ENCODE measurements at places on chromosomes 3 and 15.

- DNase-seq: no peak
Observed at GRCh38 chr15:75817138-75817935, 25.9 kb upstream of the UBE2Q2 start.

GRCh38 chr3:174931473-174932353 is 72.6 kb downstream of the NAALADL2 start:
- DNase-seq: no peak

DNA sequence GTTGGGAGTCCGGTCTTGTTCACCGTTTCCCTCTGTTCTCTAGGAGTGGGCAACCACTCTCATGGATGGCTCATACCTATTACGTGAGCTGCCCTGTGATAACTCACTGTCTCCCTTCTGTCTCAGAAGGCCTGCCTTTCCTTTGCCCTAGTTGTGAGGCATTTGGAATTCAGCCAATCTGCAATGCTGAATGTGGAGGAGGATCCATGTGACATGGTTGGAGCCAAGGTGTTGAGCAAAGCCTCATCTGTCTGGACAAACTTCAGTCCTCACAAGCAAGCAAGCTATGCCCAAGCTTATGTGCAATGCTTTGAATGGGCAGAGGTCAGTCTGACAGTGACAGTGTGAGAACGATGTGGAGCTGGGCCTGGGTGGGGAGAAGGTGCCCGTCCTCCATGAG is 37.8 kb upstream of the ATP10A start:
- peak; percentile 94 for DNase-seq

GRCh38 chr3:56591262-56591661 is 34.3 kb downstream of the CCDC66 start:
- DNase-seq: no peak

GRCh38 chr15:82056958-82057823 is 11.4 kb upstream of the MEX3B start:
- no peak for DNase-seq

GRCh38 chr3:94256888-94257813 is 194.3 kb downstream of the NSUN3 start:
- DNase-seq: no peak

- DNase-seq: no peak
Observed at GRCh38 chr3:123552095-123552714, 32.6 kb downstream of the HACD2 start.

Data from bronchial epithelial cell (primary cell).